Activated T-cell treated with anti-CD3 and anti-CD28 coated beads, Interleukin-2, amount 50 U/mL, for 4 hours (primary cell): ENCODE measurements at places on chromosomes 7 and 10. TPM values are rescaled to one million over a fixed set of nuclear protein-coding genes. Genes with fewer than 3 reads are reported as not detected.
A peak's percentile ranks its signal among the peaks of the same experiment; 100 is the strongest.

DNA sequence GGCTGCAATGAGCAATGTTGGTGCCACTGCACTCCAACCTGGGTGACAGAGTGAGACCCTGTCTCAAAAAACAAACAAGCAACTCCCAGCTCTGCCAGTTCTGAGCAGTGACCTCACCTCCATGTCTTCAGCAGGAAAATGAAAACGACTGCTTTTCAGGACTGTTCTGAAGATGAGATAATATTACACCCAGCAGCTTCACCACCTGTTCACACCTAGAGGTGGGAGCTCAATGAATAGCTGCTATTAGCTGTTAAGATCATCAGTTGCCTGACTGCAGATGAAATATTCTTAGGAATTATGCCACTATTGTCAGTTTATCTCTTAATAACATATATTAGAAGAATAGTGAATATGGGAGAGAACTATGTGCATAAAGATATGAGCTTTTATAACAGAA, 48.4 kb upstream of the CYTH3 start:
- no peak for DNase-seq

DNA sequence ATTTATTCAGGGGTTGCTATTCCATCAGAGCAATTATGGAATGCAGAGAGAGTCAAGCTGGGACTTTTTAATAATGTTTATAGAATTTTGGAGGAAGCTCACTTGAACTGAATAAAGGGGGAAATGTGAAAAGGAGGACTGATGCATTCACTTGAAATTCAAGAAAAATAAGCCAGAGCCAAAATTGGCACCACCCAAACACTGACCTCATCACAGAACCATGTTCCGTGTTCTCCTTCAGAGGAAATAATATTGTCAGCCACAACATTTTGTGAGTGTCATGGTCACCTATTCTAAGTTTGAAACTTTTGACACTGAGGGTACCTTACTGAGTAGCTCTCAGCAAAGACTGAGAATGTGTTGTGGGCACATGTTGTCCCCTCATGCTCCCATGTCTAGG, 207.0 kb downstream of the ANK3 start:
- DNase-seq, result no peak

- DNase-seq, result no peak
These were observed 42.2 kb downstream of the SUFU start for GRCh38 chr10:102545997-102546396.

Gene CPVL
- total RNA-seq, result not detected

DNA sequence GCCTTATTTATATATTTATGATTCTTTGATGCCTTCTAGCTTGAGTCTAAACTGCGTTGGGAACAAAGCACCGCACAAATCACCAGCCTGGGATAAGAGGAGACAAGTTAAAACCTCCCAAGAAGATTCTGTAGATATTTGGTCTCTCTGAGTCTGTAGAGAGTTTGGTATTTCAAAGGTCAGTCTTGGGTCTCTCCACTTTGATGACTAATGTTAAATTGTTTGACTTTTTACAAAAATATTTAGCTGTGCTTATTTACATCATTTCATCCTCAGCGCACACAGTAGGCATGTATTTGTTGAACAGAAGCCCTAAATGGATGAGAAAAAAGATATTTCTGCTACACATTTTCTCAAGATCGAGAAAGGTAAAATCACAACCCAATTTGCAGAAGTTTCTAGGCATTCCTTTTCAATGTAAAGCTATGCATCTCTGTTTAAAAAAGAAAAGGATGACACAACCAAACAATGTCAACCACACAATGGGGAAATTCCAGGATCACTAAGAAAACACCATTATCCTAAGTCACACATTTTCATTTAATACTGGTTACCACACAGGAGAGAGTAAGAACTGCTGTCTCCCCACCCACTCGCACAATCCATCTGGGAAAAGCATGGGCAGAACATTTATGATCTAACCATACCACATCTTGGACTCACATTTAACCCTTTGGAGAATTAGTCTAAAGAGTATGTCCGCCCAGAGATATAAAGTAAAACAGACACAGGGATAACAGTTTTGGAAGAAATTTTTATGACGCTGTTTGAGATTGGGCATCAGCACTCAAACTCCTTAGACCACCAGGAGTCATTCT, 4.4 kb downstream of the CDK6 start:
- no peak for DNase-seq

Gene TCERG1L
- total RNA-seq, result 0.11 TPM

GRCh38 chr7:100719523-100720278, 567 bp upstream of the EPO start:
- no peak for DNase-seq

Gene ARHGEF35
- total RNA-seq, result 1.7 TPM

- no peak for DNase-seq
These were observed 42.9 kb downstream of the NRAP start for GRCh38 chr10:113620936-113621335.

Gene GPR146
- total RNA-seq, result 0.52 TPM

GRCh38 chr10:43671659-43672531, 23.2 kb upstream of the ZNF32 start:
- DNase-seq, result peak; percentile 24

DNA sequence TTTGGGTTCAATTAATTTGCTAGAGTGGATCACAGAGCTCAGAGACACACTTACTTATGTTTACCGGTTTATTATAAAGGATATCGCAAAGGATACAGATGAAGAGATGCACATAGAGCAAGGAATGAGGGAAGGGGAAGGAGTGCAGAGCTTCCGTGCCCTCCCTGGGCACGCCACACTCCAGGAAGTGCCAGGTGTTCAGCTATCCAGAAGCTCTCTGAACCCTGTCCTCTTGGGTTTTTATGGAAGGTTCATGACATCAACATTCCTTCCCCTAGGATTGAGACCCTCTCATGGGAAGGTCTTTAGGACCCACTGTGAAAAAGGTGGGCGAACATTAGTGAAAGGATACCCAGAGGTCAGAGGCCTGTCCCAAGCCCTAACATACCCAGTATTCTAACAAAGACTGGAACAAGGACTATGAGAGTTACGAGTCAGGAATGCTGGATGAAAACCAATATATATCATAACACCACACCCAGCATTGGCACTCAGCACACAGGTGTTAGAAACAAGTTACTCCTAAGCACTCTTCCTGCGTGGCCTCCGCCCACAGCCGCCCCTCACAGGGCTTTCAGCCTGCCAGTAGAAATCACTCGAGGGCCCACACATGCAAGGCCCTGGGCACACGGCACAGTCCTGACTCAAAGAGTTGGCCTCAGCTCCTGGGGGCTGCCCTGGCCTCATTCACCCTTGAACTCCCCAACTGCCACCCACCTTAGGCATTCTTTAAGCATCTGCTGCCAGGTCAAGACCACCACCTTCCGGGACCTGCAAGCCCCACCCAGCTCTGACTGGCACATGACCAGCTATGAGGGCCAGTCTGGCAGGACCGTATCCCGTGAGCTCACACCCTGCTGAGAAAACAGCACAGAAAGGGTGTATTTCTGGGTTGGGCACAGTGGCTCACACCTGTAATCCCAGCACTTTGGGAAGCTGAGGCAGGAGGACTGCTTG, 5.6 kb upstream of the AIFM2 start:
- DNase-seq, result no peak

- DNase-seq, result no peak
These were observed 8.1 kb upstream of the VIPR2 start for GRCh38 chr7:159152816-159153215.

- DNase-seq, result no peak
These were observed 10.3 kb upstream of the IFIT1B start for GRCh38 chr10:89367529-89367928.

DNA sequence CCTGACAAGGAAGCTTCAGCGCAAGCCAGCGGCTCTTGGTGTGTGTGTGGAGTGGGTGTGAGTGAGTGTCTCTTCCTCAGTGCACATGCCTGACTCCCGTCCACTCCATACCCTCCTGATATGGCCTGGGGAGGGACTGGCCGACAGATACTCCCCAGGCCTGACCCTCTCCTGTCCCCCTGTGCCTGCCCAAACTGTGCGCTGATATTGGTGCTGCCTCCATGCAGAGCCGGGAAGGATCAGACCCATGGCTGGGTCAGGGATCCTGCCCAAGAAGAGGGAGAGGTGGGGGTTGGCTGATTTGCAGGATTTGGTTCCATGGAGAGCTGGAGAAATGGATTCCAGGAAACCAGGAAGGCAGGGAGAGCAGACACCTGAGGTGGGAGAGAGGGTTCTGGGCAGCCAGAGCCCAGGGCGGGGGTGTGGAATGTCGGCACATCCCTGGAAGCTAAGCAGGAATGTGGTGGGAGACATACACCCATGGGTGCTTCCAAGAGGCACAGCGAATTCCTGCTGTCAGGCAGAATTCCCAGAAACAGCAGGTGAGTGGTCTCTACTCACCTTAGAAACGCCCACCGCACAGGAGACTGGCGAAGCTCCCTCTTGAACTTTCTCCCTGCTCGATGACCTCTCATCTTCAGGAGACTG, 6.3 kb downstream of the CALML5 start:
- DNase-seq, result no peak

DNA sequence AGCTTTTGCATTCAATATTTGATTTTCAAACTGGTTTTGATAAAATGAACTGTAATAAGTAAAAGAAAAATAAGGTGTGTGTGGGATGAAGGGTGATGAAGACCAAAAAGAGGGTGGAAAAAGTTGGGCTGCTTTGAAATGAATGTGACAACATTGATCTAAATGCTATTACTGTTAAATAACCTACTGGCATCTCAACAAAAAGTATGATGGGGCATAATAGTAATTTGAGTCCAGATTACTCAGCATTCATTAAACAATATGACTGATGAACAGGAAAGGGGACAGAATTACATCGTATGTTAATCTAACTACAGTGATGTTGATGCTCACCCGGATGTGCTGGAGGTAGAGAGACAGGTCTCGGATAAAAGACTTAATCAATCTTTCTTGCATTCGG, 112.2 kb downstream of the ABCC2 start:
- no peak for DNase-seq

DNA sequence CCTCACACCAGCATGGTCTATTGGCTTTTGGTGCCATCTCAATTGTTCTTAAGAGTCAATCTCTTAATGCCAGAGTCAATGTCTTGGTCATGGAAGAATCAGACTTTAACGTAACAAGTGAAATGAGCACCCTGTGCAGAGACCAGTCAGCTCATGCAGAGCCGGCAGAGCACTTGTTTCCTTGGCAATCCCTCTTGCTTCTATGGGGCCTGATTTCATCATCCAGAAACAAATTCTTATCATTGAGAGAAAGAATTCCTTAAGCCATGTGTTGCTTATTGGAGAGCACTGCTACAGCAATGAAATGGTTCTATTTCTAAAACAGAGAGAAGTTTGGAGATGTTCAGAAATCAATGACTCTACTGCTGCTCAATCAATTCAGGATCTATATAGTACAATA, 212.8 kb downstream of the IPMK start:
- no peak for DNase-seq

Gene SLC13A1
- total RNA-seq, result not detected

Gene MMD2
- total RNA-seq, result not detected

Gene CPN1
- total RNA-seq, result not detected

Gene OR2A7
- 0.58 TPM for total RNA-seq

GRCh38 chr7:157270060-157270444, 66.8 kb upstream of the DNAJB6 start:
- no peak for DNase-seq

GRCh38 chr7:117083648-117084047, 130.3 kb downstream of the ST7 start:
- DNase-seq, result no peak

DNA sequence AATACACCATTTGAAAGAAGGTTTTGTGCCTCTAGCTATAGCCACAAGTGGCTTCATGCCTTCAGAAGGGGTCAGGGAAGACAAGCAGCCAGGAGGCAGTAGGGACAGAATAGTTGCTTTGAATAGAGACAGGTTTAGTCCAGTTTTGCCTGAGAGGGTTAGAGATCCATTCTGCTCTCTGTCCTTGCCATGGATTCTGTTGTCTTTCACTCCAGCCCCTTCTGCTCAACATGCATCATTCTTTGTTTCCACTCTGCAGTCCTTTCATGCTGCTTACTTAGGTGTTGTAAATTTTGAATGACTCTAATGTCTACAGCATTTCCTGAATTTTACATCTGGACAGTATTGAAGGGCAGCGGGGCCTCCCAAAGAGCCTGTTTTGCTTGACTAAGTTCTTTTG, 60.3 kb downstream of the CNTNAP2 start:
- DNase-seq, result no peak

- DNase-seq, result no peak
These were observed 101.9 kb downstream of the HIBADH start for GRCh38 chr7:27560706-27561235.

Gene GJD4
- total RNA-seq, result not detected

GRCh38 chr7:124857672-124858235, 71.9 kb downstream of the POT1 start:
- DNase-seq, result no peak

- no peak for DNase-seq
These were observed 104.3 kb downstream of the MTERF1 start for GRCh38 chr7:91776171-91776570.

Gene ZNF853
- total RNA-seq, result 3.5 TPM

GRCh38 chr10:48243487-48243886, 31.0 kb downstream of the FRMPD2 start:
- DNase-seq, result no peak

DNA sequence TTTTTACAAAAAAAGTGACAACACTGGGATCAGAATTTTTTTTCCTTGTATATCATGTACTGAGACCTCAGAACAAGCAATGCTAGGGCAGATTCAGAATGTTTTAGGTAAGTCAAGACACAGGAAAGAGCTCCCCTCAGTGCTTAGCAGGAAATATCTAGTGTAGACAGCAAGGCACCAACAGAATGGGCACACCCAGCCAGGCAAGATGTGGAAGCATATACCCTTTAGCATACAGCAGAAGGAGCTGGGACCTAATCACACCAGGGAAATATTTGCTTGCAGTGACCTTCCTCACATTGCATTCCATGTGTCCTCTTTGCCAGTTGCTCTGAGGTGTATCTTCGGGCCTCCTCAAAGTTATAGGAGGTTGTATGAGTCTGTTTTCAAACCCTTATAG, 497.6 kb upstream of the LRRN3 start:
- DNase-seq, result no peak

DNA sequence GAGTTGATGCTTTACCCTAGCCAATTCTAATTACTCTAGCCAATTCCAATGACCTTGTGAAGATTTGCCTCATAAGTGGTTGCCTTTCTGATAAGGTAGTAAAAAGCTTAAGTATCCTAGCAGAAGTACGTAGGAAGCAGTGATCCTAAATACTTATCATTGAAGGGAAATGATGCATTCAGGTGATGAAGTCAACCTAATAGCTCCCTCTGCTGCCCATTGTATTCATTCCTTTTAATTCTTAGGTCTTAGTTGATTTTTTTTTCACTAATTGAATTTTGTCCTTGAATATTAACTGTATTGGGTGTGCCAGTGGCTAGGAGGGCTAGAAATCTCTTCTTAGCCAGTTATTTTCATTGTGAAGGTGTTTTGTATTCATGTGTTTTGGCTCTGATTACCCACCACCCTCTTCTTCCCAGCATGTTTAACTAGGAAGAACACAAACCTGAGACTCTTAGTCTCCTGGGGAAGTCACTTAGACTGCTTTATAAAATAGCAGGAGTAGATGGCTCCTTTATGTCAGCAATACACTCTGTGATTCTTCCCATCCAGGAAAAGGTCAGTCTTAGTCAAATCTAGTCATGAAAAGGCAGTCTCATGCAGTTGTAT, 46.3 kb downstream of the PLEKHA8 start:
- no peak for DNase-seq

- no peak for DNase-seq
These were observed 565 bp downstream of the ATP5MK start for GRCh38 chr10:103395754-103396066.

GRCh38 chr7:153402721-153403541, 643.4 kb downstream of the ACTR3B start:
- no peak for DNase-seq

- DNase-seq, result no peak
These were observed 8.5 kb downstream of the KCNMA1 start for GRCh38 chr10:77628906-77629730.
